ENCODE measurements at places on chromosomes 13 and 19. TPM values are rescaled to one million over a fixed set of nuclear protein-coding genes. Genes with fewer than 3 reads are reported as not detected.

- DNase-seq = peak; percentile 36
These were observed 37.3 kb upstream of the PEPD start for GRCh38 chr19:33558856-33559255.

GRCh38 chr19:49953416-49953815 lies 7.6 kb downstream of the SIGLEC11 start:
- no peak for DNase-seq

The LPAR2 gene
- 4.6 TPM for polyA plus RNA-seq

The AMER2 gene
- polyA plus RNA-seq = 0.03 TPM

The NAPSA gene
- 1.2 TPM for polyA plus RNA-seq
